KG1 (cell line): ENCODE measurements at places on chromosomes 1 and 21.

- no peak for DNase-seq
Measured at GRCh38 chr1:116172666-116173065, 61.5 kb downstream of the MAB21L3 start.

- DNase-seq: no peak
Measured at GRCh38 chr1:55071477-55071876, 32.1 kb downstream of the PCSK9 start.

- DNase-seq: peak; percentile 54
Measured at GRCh38 chr1:100530880-100531487, 7.0 kb upstream of the GPR88 start.

- no peak for DNase-seq
Measured at GRCh38 chr1:43931711-43932660, 1.6 kb upstream of the ARTN start.

GRCh38 chr1:165452336-165453130, 7.6 kb upstream of the RXRG start:
- DNase-seq: no peak

DNA sequence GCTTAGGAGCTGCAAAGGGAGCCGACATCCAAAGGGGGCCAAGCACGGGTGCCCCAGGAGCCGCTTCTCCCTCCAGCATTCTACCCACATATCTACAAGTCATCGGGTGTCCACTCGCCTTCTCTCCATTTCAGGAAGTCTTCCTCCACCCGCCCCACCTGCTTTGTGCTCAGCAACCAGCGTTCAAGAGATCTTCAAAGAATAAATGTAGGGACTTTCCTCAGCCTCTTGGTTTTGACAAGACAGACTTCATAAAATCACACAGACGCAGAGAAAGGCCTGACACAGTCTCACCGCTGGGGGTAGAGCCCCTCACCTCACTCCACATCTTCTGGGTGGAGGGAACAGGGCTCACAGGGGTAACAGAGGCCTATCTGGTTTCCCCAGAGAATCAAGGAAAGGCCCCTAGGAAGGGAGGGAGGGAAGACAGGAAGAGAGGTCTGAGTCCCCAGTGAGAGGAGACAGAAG, 49.5 kb downstream of the SSBP3 start:
- no peak for DNase-seq

DNA sequence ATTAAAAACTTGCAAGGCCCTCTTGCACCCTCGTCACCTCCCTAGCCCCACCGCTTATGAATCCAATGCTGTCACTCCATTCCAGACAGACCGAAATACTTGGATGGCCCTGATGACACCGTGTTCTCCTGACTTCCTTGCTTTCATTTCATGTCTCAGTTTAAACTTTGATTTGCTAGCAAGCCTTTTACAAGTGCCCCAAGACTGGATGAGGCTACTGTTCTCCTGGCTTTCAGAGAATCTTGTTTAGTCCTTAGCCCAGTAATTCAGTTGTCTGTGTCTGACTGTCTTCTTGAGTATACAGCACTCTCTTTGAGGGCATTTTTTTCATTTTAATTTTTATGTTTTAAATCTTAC, 824 bp upstream of the IFI44L start:
- no peak for DNase-seq

DNA sequence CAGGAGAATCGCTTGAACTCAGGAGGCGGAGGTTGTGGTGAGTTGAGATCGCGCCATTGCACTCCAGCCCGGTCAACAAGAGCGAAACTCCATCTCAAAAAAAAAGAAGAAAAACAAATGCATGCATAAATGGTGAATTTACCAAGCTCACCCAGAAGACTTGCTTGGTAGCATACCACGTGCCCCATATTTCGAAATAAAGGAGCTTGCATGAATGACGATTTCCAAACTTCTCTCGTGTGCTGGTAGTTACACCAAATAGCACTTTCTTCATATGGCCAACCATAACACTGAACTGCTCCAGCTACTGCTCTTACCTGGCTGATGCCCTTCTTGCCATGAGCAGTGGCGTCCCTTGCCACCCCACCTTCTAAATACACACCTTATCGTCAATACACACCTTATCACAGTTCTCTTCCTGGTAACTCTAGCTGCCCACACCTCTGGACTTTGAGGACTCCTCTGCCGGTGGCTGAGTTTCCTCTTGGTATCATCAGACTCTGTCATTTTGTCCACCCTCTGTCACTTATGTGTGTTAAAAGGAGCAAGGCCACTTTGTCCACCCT, 2.8 kb downstream of the DOP1B start:
- DNase-seq: no peak

DNA sequence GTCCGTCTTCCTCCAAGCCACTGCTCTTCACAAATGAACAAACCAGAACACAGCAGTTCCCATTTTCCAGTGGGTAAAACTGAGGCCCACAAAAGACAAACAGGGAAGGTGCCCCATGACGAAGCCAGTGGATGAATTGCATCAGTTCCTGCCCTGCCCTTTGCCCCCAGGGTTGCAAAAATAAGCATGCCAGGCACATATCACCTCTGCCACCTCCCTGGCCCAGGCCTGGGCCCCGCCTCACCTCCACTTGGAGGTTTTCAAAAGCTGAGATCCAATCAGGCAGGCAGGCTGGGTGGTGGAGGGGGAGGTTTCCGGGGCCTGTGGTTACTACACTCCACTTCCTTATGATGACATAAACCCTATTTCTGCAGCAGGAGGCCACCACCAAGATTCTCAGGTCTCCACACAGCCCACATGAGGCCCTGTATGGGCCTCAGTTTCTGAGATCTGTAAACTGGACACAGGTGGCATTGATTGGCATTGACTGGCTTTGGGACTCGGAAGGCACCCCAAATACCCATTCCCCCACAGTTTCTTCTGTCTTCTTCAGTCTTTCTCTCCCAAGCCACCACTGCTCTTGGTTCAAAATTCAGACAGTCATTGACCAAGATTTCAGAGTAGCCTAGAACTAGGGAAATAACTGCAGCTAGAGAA, 4.1 kb downstream of the KIF21B start:
- DNase-seq: peak; percentile 84

DNA sequence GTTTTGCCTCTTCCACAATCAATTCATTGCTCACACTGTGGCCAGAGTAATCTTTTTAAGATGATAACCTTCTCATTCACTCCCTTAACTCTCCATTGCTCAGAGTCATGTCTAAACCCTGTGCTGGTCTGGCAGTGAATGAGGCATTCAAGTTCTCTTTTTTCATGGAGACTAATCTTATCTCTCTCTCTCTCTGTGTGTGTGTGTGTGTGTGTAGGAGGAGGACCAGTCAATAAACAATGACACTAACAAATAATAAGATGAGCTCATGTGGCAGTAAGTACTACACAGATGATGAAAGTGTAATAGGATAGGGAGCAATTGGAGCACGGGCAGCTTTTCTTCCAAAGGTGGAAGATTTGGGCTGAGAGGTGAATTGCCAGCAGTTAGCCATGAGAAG, 122.0 kb upstream of the B3GALT2 start:
- DNase-seq: no peak

- DNase-seq: no peak
Measured at GRCh38 chr1:233587958-233588799, 25.7 kb upstream of the KCNK1 start.

- DNase-seq: no peak
Measured at GRCh38 chr1:1260843-1261560, 12.7 kb downstream of the UBE2J2 start.

DNA sequence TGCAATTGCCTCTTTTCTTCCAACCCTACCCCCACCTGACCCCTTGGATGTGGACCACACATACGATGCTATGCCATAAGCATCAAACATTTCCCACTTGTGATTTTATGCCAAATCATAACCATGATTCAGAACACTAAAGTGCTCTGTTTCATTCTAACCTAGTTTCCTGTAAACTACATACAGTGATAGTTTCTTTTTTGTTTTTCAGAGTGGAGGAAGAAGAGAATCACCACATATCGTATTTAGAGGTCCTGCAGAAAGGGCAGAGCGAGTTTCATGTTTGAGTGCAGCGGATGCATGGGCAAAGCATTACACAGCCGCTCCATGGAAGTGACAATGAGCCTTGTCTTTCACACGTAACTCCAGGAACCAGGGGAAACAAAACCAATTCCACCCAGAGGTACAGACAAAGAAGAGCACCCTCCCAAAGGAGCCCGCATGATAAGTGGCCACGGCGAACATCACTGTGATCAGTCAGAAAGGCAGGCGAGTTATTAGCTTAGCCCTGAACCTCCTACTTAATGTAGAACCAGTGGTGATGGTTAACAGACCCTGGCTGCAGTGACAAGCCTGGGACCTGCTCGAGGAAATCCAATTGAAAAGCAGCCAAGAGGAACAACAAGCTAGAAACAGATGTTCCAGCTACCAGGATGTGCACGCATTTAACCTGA, 64.0 kb upstream of the ZNF281 start:
- DNase-seq: no peak

DNA sequence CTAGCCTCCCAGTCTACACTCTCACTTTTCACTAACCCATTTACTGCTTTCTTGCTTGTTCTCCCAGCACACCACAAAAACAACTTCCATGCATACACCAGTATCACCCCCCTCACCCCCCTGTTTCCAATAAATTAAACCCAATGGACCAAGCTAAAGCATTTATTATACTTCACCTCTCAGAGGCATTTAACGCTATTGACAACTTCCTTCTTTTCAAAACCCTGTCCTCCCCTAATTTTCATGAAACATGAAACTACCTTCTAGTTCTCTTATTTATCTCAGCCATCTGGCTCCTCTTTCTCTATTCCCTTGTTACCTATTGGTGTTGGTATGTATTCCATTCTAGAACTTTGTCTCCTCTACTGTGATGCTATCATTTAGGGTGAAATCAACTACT, 32.3 kb downstream of the PTPRC start:
- no peak for DNase-seq

- DNase-seq: no peak
Measured at GRCh38 chr1:233215135-233215760, 80.3 kb downstream of the PCNX2 start.

DNA sequence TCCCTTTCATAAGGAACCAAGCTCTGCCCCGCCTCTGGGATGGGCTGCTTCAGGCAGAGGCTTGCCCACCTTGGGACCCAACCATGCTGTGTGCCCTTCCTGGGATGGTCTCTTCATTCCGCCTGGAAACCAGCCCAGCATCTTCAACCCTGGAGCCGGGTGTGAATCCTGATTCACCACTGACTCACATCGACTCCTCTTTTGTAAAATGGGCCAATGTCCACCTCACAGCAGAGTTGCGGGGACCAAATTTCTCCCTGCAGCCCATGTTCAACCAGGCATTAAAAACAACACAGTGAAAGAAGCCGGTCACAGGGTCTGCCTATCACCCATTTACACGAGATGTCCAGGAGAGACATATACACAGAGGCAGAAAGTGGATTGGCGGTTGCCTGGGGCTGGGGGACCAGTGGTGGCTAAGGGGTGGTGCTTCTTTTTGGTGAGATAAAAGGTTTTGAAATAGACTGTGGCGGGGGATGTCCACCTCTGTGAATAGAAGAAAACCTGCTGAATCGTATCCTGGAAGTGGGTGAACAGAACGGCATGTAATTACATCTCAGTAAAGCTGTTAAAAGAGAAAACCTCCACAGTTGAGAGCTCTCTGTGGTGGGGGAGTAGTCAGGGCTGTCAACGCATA, 6.9 kb upstream of the GPR153 start:
- DNase-seq: no peak

GRCh38 chr1:183461350-183461749, 10.9 kb upstream of the SMG7 start:
- DNase-seq: no peak

DNA sequence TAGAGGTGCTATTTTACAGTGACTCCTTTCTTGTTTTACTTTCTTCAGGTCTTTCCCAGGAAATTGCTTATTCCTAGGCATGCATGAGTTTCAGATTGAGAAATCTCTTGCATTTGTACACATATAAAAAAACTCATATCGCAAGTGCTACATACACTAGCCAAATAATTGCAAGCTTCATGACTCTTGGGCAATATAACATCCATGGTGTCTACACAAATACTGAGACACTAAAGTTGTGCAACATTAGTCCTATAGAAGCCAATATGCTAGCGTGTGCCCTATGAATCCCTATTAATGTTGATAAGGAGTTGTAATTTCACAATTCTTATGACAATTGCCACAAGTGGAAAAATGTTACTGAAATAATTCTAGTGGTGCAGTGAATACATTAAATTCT, 591.0 kb downstream of the ADGRL2 start:
- no peak for DNase-seq

GRCh38 chr1:17199267-17200044, 5.5 kb upstream of the PADI1 start:
- no peak for DNase-seq

DNA sequence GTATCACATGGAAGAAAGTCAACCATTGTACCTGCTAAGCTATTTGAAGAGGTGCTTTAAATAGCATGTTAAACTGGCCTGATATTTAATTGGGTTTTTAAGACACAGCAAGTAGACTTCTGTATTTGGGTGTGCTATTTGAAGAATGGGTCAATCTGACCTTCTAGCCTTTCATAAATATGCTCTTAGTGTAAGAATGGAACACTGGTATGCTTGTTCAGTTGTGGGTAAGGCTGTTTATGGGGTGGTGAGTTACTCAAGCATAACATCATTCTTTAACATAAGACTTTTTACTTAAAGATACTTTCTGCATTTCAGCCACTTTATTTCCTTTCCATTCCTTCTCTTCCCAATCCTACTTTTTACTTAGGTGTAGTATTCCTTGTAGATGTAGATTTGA, 21.4 kb downstream of the AHCYL1 start:
- no peak for DNase-seq

- no peak for DNase-seq
Measured at GRCh38 chr1:29388170-29388569, 151.8 kb downstream of the PTPRU start.

GRCh38 chr1:183506561-183506960, 34.3 kb downstream of the SMG7 start:
- no peak for DNase-seq

DNA sequence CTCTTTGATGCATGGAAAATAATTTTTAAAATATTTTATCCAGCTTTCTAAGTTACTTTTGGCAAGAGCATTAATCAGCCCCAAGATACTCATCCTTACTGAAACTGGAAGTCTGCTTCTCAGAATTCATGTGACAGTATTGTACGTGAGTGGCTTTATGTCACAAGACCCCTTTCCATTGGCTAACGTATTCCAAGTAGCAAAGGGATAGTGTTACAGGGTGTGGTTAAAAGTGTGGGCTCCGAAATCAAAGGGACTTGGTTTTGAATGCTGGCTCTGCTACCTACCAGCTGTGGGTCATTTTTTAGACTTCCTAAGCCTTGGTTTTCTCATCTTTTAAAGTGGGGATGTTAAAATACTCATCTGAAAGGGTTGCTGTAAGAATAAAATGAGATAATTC, 91.7 kb downstream of the RHOU start:
- DNase-seq: no peak

- no peak for DNase-seq
Measured at GRCh38 chr1:232911027-232911599, 39.3 kb upstream of the NTPCR start.

GRCh38 chr1:24389231-24389678, 24.3 kb downstream of the STPG1 start:
- no peak for DNase-seq
